ENCODE measurements at places on chromosomes 5 and 9. TPM values are rescaled to one million over a fixed set of nuclear protein-coding genes. Genes with fewer than 3 reads are reported as not detected.

GRCh38 chr5:151750121-151750520, 8.3 kb downstream of the ATOX1 start:
- no peak overlapping the region for H3K4me3 ChIP-seq
- peaks cover 23% of the 10 kb centered on the region for H3K4me1 ChIP-seq
- H3K36me3 ChIP-seq = peaks cover 4% of the 10 kb centered on the region
- H3K27ac ChIP-seq = peak overlapping the region; percentile 75

The SLC25A25 gene
- polyA plus RNA-seq = 18.6 TPM

The GADD45G gene
- 4.3 TPM for polyA plus RNA-seq

The ZNF608 gene
- 18.8 TPM for polyA plus RNA-seq

DNA sequence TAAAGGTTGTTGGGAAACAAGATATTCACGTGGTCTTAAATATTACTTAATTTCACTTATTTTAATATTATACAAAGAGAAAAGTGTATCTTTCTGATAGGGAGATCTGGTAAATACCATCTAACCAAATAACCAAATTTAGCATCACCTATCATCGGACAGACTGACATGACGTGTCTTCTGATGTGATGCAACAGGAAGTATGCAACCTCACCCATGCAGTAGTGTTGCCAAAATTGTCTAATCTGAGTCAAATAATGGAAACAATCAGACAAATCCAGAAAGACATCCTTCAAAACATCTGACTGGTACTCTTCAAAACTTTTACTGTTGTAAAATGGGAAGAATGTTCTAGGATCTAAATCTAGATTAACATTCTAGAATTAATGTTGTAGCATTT, 148.0 kb downstream of the FGF1 start:
- no peaks in the 10 kb centered on the region for H3K4me1 ChIP-seq
- no peaks in the 10 kb centered on the region for H3K36me3 ChIP-seq
- peaks cover 2% of the 10 kb centered on the region for H3K27me3 ChIP-seq
- no peak overlapping the region for H3K4me3 ChIP-seq
- DNase-seq = no peak
- H3K27ac ChIP-seq = no peak overlapping the region

The SLC6A18 gene
- not detected for polyA plus RNA-seq

The CCDC192 gene
- not detected for polyA plus RNA-seq

- no peak overlapping the region for H3K4me3 ChIP-seq
- no peak for DNase-seq
- no peaks in the 10 kb centered on the region for H3K36me3 ChIP-seq
These were observed 39.6 kb downstream of the RGS3 start for GRCh38 chr9:113503131-113503541.

DNA sequence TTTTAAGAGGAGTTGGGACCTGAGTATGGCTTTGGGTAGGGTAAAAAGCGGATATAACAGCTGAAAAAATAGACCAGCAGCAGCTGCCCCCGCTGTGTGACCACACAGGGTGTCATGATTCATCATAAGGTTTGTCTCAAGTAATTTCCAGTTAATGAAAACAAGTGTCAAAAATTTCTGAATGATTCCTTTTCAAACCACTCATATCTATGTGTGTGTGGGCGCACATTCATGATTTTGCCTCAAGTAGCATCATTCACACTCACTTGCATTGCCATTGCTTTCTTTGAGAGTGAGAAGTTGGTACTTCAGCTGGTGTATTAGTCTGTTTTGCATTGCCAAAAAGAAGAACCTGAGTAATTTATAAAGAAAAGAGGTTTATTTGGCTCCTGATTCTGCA, 12.1 kb upstream of the TNFAIP8 start:
- peak overlapping the region; percentile 87 for H3K27ac ChIP-seq
- no peak overlapping the region for H3K4me3 ChIP-seq
- DNase-seq = no peak
- no peaks in the 10 kb centered on the region for H3K27me3 ChIP-seq

GRCh38 chr5:142894315-142894714, 124.1 kb downstream of the ARHGAP26 start:
- no peak overlapping the region for H3K4me3 ChIP-seq
- no peak for DNase-seq
- no peaks in the 10 kb centered on the region for H3K27me3 ChIP-seq
- H3K27ac ChIP-seq = no peak overlapping the region

DNA sequence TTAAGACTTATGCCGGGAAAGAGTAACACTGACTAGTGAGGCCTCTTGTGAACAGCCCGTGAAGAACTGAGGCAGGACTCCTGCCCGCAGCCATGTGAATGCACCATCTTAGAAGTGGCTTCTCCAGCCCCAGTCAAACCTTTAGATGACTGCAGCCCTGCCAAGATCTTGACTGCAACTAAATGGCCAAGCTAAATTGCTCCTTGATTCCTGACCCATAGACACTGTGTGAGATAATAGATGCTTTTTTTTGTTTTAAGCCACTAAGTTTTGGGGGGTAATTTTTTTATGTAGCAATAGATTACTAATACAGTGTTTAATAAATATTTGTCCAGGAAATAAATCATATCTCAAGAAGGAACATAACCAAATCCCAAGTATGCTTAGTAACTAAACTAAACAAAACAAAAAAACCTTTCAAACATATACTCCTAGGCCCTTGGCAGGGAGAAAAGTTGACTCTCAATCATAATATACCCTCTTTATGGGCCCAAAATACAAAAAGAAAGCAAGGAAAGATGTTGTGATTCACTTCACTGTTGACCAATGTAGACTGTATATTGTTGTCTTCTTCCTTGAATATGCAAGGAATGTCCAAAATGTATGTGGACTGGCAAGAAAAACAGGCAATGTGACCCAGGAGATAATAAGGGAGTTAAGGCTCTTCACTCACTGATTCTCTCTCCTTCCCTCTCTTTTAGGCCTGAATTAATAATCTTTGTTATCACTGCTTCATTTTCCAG, 79.7 kb upstream of the ZNF366 start:
- no peak for DNase-seq
- no peaks in the 10 kb centered on the region for H3K36me3 ChIP-seq
- no peaks in the 10 kb centered on the region for H3K4me1 ChIP-seq
- no peak overlapping the region for H3K4me3 ChIP-seq

The ATP10B gene
- polyA plus RNA-seq = not detected

DNA sequence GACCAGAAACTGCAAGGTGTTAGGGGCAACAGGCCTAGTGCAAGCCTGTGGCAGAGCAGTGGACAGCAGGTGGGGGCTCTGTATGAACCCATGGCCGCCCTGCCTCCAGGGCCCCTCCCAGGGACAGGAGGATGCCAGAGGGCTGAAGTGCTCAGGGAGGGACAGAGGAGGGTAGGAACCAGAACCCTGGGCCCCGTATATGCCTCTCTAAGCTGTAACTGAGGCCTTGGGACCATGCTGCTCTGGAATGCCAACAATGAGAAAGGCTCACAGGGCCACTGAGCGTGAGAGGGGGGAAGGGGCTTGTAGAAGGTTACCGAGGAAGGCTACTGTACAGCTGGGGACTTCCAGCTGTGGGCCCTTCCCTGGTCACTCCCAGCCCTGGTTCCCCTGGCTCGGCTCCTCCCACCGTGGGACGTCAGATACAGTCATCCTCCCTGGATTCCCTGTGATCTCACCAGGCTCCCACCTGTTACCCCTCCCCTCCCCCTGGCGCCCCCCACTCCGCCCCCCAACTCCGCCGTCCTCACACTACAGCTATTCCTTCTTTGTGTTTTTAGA, 21.1 kb downstream of the AQP7 start:
- H3K4me1 ChIP-seq = no peaks in the 10 kb centered on the region
- no peaks in the 10 kb centered on the region for H3K36me3 ChIP-seq
- no peak overlapping the region for H3K27ac ChIP-seq
- no peaks in the 10 kb centered on the region for H3K27me3 ChIP-seq
- H3K4me3 ChIP-seq = no peak overlapping the region

DNA sequence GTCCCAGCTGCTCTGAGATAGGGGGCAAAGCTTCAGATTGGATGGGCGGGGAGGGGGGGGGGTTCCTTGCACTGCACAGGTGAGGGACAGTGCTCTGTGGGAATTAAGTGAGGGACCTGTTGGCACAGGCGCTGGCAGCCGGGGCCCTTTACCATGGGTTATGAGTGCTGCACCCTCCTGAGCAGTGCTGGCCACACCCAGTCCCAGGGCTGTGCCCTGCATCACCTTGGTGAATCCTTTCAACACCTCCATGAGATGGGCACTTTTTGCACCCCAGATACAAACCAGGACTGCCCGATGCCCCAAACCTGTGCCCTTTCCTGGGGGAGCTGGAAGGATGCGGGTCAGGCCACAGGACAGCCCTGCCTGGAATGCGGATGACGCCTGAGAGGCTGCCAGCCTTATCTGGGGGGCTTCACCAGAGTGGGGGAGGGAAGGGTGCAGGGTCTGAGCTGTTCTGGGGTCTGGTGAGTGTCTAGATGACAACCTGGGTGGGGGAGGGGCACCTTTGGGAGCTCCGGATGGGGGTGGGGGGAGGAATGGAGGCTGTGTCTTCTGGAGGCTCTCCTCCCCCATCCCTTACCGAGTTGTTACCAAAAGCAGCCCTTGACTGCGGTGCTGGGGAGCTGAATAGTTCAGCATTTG, 5.2 kb downstream of the CRB2 start:
- no peak overlapping the region for H3K27ac ChIP-seq
- DNase-seq = no peak
- no peak overlapping the region for H3K4me3 ChIP-seq
- H3K27me3 ChIP-seq = no peaks in the 10 kb centered on the region

The SPINK4 gene
- polyA plus RNA-seq = not detected

DNA sequence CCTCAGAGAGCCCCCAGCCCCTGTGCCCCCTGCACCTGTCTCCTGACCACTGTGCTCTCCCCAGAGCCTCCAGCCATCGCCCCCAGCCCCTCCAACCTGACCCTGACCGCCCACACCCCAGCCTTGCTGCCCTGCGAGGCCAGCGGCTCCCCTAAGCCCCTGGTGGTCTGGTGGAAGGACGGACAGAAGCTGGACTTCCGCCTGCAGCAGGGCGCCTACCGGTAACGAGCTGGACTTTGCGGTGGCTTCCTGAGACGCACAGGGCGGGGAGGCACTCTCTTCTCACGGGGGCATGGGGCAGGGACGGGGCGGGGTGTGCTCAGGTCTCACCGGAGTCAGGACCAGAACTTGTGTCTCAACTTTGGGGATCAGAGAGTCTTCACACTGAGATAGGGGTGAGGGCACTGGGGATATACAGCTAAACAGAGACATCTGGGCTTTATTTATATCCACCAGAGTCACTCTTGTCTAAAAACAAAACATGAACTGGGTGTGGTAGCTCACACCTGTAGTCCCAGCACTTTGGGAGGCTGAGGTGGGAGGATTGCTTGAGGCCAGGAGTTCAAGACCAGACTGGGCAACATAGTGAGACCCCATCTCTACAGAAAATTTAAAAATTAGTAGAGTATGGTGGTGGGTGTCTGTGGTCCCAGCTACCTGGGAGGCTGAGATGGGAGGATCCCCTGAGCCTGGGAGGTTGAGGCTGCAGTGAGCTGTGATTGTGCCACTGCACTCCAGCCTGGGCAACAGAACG, 46.1 kb upstream of the ASS1 start:
- no peaks in the 10 kb centered on the region for H3K4me1 ChIP-seq
- no peak for DNase-seq
- H3K27ac ChIP-seq = no peak overlapping the region

GRCh38 chr5:6360323-6361072, 17.8 kb downstream of the MED10 start:
- H3K27ac ChIP-seq = no peak overlapping the region
- peaks cover 3% of the 10 kb centered on the region for H3K36me3 ChIP-seq
- no peaks in the 10 kb centered on the region for H3K27me3 ChIP-seq
- H3K4me1 ChIP-seq = peaks cover 15% of the 10 kb centered on the region
- H3K4me3 ChIP-seq = no peak overlapping the region

The TAF1L gene
- not detected for polyA plus RNA-seq

DNA sequence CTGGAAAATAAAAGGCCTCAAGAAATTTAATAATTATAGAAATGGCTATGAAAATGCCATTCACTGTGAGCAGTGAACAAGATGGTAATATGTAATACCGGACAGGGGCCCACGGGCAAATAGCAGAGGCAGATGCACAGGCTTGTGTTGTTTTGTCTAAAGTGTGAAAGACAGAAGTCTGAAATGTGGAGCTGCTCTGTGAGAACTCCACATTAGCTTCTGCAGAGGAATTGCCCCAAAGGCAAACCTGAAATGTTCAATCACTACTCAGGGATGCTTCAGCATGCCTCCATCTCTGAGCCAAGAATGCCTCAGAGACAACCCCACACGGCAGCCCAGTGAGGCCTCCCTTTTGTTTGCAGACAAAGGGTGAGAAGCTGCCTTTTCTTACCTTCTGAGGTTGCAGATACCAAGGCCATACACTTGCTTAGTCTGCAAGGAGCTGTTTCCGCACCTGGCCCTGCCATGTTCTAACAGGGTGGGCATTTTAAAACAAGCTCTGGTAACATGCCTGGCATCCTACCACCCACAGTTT, 124.3 kb upstream of the CXCL14 start:
- H3K27me3 ChIP-seq = no peaks in the 10 kb centered on the region
- DNase-seq = no peak
- H3K27ac ChIP-seq = no peak overlapping the region

DNA sequence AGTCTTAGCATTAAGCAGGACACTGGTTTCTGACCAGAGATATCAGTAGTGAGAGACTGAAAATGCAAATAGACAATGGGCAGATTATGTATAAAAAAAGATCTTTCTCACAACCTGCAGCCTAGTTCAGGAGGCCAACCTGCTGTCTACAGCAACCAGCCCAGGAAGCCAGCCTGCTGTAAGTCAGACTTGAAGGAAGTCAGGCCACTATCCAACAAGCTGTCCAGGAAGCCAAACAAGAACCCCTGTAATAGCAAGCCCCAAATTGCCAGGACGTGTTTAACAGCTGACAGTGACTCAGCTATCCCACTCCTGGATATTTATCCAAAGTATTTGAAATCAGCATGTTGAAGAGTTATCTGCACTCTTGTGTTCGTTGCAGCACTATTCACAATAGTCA, 121.8 kb upstream of the SPIN1 start:
- H3K27me3 ChIP-seq = no peaks in the 10 kb centered on the region
- no peak overlapping the region for H3K27ac ChIP-seq
- H3K36me3 ChIP-seq = no peaks in the 10 kb centered on the region
- H3K4me1 ChIP-seq = no peaks in the 10 kb centered on the region
- no peak overlapping the region for H3K4me3 ChIP-seq

The NSA2 gene
- polyA plus RNA-seq = 96.1 TPM

- no peak overlapping the region for H3K27ac ChIP-seq
- H3K27me3 ChIP-seq = no peaks in the 10 kb centered on the region
- no peak overlapping the region for H3K4me3 ChIP-seq
- peaks cover 2% of the 10 kb centered on the region for H3K36me3 ChIP-seq
- H3K4me1 ChIP-seq = peaks cover 21% of the 10 kb centered on the region
These were observed 3.8 kb downstream of the EGR1 start for GRCh38 chr5:138468966-138469539.

DNA sequence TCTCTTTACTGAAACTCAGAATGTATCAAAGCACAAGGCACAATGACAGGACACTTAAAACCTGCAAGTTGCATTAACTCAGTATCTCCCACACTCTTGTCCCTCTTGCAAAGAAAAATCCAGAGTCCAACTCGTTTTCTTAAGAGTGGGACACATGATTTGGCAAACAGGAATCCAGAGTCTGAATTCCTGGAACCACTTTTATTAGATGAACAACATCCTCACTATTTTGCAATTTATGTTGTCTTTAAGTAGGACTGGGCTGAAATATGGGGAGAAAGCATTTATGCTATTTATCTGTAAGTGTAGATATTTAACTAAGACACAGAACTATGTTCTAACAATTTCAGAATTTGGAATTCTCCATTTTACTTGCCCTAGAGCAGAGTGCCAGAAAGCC, 69.1 kb downstream of the ABCA1 start:
- no peak for DNase-seq
- no peak overlapping the region for H3K27ac ChIP-seq
- H3K4me1 ChIP-seq = peaks cover 38% of the 10 kb centered on the region
- no peaks in the 10 kb centered on the region for H3K36me3 ChIP-seq

GRCh38 chr9:119280740-119281485, 88.3 kb downstream of the BRINP1 start:
- H3K36me3 ChIP-seq = no peaks in the 10 kb centered on the region
- peaks cover 3% of the 10 kb centered on the region for H3K27me3 ChIP-seq
- no peaks in the 10 kb centered on the region for H3K4me1 ChIP-seq
- DNase-seq = no peak
- no peak overlapping the region for H3K27ac ChIP-seq
- no peak overlapping the region for H3K4me3 ChIP-seq

The PRRT1B gene
- polyA plus RNA-seq = not detected

All from B cell (primary cell).